Dermis blood vessel endothelial cell (primary cell): ENCODE measurements at places on chromosomes 1 and 21.

- no peak for DNase-seq
Observed at GRCh38 chr1:8625981-8626898, 191.2 kb downstream of the RERE start.

GRCh38 chr1:22972760-22973159, at the start of gene LACTBL1:
TSS of gene LACTBL1 (minus strand) at chr1:22972866. CDS start at chr1:22972316, 550 bp downstream.
- DNase-seq, result no peak

DNA sequence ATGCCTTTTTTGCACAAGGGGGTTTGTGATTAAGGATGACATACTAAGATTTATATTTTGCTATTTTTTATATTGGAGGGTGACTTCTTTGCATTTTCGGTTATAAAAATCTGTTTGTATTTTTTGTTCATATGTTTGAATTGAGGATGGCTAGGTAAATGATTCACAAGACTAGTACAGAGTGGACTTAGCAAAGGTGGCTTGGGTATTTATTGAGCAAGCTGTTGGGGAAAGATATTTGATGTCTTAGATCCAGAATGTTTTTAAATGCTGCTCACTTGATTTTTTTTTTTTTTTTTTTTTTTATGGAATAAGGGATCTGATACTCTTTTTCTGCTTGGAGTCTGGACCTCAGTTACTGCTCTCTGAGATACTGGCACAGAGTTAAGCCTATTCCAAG, 100.6 kb downstream of the DNM3 start:
- no peak for DNase-seq

DNA sequence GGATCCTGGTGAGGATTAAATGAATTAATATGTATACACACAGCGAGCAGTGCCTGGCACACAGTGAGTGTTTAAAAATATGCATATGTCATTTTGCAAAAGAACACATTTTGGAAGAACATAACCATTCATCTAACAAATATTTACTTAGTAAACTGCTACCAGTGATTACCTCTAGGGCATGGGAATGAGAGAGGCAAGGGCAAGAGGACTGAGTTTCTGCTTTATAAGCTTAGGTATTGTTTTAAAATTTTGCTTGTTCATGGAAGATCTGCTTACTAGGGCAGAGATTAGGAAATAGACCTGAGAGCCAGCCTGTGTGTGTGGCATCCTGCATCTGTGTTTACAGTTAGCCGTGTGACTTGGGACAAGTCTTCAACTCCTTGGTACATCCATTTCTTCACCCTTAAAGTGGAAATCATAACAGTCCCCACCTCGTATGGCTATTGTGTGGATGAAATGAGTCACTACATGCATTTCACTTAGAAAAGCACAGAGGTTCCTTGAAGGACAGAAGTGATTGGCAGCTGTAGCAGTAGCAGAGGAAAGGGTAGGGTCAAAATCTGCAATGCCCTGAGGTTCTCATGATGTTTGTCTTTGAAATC, 198.5 kb upstream of the FMN2 start:
- DNase-seq, result no peak

- peak; percentile 53 for DNase-seq
Observed at GRCh38 chr1:91018006-91018405, 3.8 kb downstream of the ZNF644 start.

DNA sequence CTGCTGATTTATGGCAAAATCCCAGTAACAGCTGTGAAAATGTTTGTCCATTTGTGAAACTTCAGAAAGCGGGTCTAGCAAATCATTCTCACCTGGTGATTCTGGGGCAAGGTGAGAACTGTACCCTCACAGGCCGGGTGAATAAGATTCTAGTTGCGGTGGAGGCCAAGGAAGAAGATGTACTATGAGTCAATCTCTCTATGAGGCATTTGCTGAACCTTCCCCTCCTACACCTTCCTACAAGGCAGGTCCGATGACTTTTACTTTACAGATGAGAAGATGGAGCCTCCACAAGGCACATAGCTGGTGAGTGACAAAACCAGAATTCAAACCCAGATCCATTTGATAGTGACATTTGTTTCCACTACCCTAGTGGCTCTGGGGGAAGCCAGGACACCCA, 72.7 kb downstream of the BACH1 start:
- no peak for DNase-seq

GRCh38 chr1:5949085-5949760, 43.0 kb downstream of the NPHP4 start:
- DNase-seq, result no peak

GRCh38 chr1:191608367-191608766, 549.9 kb upstream of the RGS18 start:
- DNase-seq, result no peak
